ENCODE measurements at places on chromosomes 7 and 10.
A peak's percentile ranks its signal among the peaks of the same experiment; 100 is the strongest.

GRCh38 chr7:114365791-114366190 is 48.8 kb upstream of the FOXP2 start:
- DNase-seq: no peak

DNA sequence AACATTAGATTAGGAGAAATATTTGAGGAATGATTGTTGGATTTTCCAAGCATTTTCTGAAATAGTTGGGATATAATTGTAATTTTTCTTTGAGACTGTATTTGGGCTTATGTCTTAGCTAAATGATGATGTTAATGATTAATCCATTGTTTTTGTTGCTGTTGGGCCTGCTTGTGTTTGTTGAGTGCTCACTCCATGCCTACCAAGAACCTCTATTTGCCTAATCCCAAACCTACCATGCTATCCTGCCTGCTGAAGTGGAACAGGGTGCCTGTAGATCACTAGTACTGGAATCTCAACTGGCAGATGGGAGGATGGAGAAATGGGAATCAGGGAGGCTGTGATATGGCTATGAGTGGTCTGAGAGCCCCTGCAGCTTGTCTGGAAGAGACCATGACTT is 565.5 kb downstream of the SORCS3 start:
- no peak for DNase-seq

DNA sequence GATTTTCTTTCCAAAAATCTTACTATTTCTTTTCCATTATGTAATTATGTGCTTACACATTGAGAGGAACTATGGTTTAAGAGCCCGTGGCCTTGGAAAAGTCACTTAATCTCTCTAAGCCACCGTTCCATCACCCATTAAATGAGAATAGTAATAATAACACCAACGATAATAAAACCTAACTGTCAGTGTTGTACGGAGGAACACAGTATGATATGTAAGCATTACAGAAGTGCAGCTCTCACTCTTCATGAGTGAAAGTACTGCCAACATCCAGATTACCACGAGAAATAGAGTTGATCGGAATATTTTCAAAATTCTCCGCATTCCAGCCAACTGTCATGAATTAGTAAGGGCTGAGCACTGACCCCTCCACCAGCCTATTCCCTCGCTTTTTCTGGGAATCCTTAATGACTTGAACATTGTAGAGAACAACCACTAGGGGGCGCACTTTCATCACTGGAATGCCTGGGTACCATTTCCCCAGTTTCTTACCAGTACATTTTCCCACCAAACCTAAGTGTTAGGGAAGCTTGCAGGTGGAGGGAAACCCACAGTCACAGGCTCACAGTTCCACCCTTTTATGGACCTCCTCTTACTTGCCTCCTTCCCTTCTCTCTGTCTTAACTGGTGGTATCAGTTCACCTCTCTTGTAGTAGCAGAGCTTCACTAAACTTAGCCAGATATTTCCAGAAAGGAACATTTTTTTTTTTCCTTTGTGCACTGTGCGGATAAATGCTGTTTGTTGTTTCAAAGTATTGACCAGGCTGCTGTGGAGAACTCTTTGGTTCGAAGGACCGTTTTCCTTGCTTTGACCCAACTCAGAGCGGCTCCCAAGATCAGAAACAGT is 27.8 kb downstream of the NKX2-3 start:
- no peak for DNase-seq

- peak; percentile 84 for DNase-seq
Measured at GRCh38 chr10:102119417-102120141, 589 bp downstream of the LDB1 start.

GRCh38 chr10:117541909-117542705 is 439 bp upstream of the EMX2 start:
- DNase-seq: peak; percentile 42

DNA sequence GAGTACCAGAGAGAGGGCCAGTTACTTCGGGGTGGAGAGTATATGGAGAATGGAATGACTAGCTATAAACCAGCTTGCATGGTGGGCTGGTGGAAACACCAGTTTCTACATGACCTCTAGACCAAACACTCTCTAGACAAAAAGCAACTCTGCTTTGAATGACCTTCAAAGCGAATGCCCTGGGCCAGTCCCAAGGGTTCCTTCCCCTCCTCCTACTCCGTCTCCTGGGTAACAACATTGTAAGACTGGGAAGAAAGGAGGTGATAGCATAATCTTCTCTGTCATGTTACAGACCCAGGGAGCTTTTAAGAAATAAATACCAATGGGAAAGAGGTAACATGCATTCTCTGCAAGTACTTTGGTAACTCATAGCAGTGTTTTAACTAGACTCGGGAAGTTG is 7.4 kb downstream of the HK1 start:
- no peak for DNase-seq

GRCh38 chr10:44830022-44830421 is 81.1 kb upstream of the TMEM72 start:
- DNase-seq: no peak

Data from aorta (tissue), 5 donors.